Mucosa of gallbladder (tissue), 1 donor: ENCODE measurements at places on chromosomes 6 and 20. TPM values are rescaled to one million over a fixed set of nuclear protein-coding genes. Genes with fewer than 3 reads are reported as not detected.
A peak's percentile ranks its signal among the peaks of the same experiment; 100 is the strongest.

HMGA1 gene
- total RNA-seq: 88.6 TPM

GTPBP2 gene
- total RNA-seq: 74.2 TPM

BPI gene
- 0.72 TPM for total RNA-seq

KCNQ5 gene
- total RNA-seq: 2.3 TPM

LY6G5C gene
- 5.2 TPM for total RNA-seq

GABRR1 gene
- total RNA-seq: not detected

DNA sequence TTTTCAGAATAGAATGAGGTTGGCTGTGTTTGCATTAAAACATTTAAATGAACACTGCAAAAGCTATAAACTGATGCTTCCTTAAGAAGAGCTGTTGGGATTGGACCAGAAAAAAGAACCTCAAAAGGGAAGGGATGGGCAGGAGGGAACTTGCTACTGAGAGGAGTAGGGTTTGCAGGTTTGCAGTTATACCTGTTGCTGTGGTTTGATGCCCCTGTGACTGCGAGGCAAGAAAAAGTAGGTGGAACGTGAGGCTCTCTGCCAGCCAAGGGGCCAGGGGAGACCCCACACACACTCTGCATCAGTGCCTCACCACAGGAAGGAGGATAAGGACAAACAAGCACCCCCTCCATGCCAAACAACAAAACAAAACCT, 197.2 kb downstream of the BCAS1 start:
- DNase-seq: no peak

GRCh38 chr6:33607784-33608161, 13.3 kb upstream of the ITPR3 start:
- DNase-seq: peak; percentile 78

DNA sequence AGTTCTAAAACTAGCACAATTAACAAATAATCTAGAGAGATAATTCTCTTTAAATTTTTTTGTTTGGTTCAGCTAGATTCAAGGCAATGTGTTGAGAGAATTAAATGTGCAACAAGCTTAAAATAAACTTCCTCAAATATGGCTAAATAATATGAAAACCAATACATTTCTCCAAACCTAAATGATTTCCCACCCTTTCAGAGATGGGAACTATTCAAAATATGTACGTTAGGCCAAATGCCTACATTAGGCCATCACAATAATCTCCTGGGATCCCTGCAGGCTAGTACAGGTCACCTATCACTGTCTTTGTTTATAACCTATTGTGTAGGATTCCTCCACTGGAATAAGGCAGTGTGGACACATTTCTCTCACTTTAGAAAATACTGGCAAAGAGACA, 1.7 kb downstream of the FAXC start:
- DNase-seq: no peak

- DNase-seq: no peak
These were observed 22.2 kb downstream of the RBCK1 start for GRCh38 chr20:430091-430999.

DNA sequence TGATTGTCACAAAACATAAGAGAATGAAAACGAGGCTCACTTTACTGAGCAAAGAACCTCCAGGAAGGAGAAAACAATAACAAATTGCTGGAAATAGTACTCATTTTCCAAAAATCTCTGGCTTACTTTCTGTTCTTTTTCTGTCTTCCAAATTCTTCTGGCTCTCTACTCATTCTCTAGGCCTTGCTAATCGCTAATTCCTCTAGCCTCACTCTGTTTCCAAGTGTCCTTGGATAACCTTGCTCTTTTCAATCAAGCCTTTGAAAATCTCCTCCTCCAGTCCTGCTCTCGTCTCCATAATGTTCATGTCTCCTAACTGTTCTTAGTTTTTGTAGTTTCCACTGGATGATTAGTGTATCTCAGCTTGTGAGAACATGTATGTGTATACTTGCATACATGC, 96.2 kb upstream of the MAP7 start:
- DNase-seq: no peak

- DNase-seq: no peak
These were observed 91.9 kb upstream of the CDH4 start for GRCh38 chr20:61159957-61160686.

DNA sequence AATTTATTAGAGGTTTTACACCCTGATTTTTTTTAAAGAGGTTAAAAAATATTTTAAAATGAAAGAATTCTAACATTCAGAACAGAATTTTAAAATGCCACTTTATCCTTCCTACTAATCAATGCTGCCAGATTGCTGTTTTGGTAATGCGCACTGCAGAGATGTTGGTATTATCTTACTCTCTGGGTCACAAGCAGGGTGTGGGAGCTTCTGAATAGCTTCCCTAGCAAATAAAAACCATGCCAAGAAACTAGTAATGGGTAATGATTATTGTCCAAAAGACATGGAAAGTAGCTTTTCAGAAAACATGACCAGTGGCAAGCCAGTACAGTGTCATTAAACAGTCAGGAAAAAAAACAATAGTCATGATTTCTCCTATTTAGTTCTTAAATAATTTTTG, 205.4 kb downstream of the TPBG start:
- DNase-seq: no peak

- DNase-seq: no peak
These were observed 69.4 kb upstream of the NAA20 start for GRCh38 chr20:19947611-19948264.

DNA sequence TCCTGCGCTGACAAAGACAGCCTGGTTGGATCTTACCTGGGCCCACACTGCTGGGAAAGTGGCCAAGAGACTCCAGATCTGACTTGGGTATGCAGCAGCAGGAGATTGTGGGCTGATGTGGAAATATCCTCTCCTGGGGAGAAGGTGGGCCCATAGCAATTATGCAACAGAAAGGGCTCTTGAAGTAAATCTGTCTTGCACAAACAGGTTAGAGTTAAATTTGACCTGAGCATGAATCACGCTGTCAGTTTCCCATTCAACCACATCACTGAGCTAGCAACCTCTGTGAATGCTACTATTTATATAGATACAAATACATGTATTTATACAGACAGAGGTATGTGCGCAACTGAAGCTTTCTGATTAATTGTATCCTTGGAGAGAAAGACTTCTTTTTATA, 28.3 kb upstream of the PDYN start:
- no peak for DNase-seq

DNA sequence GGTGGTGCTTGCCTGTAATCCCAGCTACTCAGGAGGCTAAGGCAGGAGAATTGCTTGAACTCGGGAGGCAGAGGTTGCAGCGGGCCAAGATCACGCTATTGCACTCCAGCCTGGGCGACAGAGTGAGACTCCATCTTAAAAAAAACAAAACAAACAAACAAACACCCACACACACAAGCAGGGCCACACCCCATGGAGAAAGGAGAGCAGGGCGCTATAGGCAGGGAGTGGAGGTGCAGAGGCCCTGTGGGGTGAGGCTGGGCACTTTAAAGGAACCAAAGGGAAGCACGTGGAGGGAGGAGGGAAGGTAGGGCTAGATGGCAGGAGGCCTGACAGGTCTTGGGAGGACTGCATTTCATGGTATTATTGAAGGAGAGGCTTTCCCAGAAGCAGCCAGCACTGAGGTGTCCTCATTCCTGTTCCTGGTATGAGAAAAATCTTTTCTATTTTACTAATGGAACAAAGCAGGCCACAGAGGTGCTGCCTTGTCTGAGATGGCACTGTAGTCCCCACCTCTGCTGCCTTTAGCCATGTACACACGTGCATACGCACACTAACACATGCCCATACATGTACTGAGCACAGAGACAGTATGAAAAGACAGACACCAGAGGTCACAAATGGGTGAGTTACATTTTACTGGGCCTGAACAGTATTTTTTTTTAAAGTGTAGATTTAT, 44.0 kb downstream of the BCAS4 start:
- DNase-seq: no peak

- no peak for DNase-seq
These were observed 60.9 kb downstream of the TFAP2C start for GRCh38 chr20:56689852-56690485.

- DNase-seq: no peak
These were observed 152.5 kb downstream of the MRPL14 start for GRCh38 chr6:43974643-43975230.

GRCh38 chr6:62640749-62641148, 354.7 kb upstream of the KHDRBS2 start:
- DNase-seq: no peak

- DNase-seq: no peak
These were observed 397.5 kb downstream of the TAF4 start for GRCh38 chr20:61668065-61668650.

- no peak for DNase-seq
These were observed 231.5 kb upstream of the ID4 start for GRCh38 chr6:19605624-19606023.

- DNase-seq: no peak
These were observed 88.3 kb upstream of the PAK5 start for GRCh38 chr20:9927224-9927623.

- peak; percentile 71 for DNase-seq
These were observed at the start of gene MICAL1 for GRCh38 chr6:109455437-109456110. Gene MICAL1, minus strand, starts transcription at chr6:109455772. Its CDS starts 1,576 bp downstream, at chr6:109454196.

- no peak for DNase-seq
These were observed 30.9 kb upstream of the NOTCH4 start for GRCh38 chr6:32254761-32255198.

- DNase-seq: no peak
These were observed 56.3 kb upstream of the OLIG3 start for GRCh38 chr6:137550535-137550934.

DNA sequence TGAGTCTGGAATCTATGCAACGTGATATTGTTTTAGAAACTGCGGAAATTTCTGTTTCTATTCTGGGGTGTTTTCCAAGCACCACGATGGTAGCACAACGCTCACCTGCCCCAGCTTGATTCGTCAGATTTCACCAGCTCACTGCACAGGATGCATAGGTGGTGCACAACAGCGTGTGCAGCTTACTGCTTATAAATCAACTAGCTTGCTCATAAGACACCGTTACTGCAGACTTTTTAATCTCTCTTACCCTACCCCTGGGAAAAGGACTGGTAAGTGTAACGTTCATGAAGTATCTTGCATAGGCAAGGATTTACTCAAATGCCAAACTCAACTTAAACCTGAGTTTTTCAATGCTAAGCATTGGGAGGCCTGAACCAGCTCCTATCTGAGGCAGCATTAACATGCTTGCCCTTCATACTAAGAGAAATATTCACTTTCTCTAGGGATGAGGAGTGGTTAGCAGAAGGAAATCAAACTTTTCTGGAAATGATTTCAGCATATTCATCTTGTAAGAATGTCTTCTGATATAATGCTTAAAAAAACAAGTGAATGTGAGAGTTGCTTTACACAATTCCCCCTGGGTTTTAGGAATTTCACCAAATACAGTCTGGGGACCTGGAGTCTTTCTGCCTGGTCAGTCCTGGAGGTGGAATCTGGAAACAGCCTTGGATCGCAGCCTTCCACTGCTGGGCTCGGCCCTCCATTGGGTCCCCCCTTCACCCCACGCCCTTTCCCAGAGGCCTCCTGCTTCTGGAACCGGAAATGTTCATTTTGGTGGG, 100.6 kb downstream of the DACT2 start:
- DNase-seq: no peak

GRCh38 chr6:53725791-53726575, 60.4 kb upstream of the KLHL31 start:
- peak; percentile 75 for DNase-seq

- no peak for DNase-seq
These were observed 115.2 kb upstream of the AKIRIN2 start for GRCh38 chr6:87817183-87817582.

- DNase-seq: no peak
These were observed 122.5 kb downstream of the RNGTT start for GRCh38 chr6:88840796-88841539.

GRCh38 chr20:47368301-47368700, 11.8 kb upstream of the ZMYND8 start:
- no peak for DNase-seq

- DNase-seq: no peak
These were observed 926.4 kb upstream of the SLC35B3 start for GRCh38 chr6:9361749-9362148.

DNA sequence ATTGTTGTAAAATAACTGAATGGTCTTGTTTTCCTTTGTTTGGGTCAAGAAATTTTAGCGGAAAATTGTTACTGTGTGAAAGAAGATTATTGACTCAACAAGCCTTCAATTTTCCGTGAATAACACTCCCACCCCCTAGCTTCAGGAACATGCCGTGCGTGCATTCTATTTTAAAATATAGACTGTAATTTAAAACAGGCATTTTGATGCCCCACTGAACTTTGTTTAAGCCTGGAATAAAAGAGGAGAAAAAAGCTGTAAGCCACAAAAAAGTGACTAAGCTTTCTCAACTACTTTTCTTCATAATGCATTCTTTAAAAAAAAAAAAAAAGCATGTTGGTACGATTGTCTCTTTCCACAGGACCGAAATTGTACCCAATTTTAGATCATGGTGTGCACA, 166.0 kb downstream of the ARID1B start:
- no peak for DNase-seq

- DNase-seq: no peak
These were observed 23.1 kb downstream of the ZC3H12D start for GRCh38 chr6:149461670-149462069.
